GM13977 (cell line): ENCODE measurements at places on chromosomes 13 and 19.

DNA sequence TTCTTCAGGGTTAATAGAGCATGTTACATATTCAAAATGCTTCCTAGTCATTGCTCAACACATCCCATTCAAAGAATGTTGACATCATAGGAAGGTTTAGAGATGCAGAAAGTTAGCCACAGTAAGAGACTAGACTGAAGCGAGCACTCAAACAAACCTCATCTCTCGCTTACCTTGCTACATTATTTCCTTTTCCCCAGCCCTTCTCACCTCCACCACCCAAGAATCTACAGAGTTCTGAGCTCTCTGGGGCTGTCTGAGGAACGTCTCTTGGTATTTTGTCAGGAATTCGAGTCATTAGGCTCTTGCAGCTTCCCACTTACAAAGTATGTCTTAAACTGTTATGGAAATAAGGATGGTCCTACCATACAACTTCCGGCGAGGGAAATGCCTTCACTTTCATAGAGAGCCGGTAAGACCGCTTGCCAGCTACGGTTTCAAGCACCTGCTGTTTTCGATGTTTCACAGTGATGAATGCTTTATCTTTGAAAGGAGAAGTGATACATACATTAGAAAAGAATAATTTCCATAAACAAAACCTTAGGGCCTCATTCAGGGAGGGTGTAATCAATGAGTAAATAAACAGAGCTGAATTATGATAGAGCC lies 65.1 kb downstream of the FLT1 start:
- peak; percentile 50 for DNase-seq

- DNase-seq = no peak
Measured at GRCh38 chr13:94006296-94006695, 473.2 kb downstream of the DCT start.

GRCh38 chr13:38730332-38730731 lies 43.5 kb downstream of the FREM2 start:
- DNase-seq = no peak

DNA sequence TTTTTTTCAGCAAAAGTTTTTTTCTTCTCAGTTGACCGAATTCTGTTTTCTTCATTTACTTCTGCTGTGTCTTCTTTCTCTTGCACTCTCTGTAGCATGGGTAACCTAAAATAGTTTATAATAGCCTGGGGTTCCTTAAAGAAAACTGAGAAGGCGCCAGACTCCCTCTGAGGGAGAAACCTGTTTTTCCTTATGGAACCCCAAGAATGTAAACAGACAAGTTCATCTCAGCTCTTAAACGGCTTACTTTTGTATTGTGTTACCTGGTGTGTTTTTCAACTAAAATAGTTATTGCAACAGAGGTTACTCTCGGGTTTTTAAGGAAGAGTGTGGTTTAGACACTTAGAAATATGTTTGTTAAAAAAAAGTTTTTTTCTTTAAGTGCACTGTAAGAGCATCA lies 23.8 kb upstream of the TM9SF2 start:
- no peak for DNase-seq

DNA sequence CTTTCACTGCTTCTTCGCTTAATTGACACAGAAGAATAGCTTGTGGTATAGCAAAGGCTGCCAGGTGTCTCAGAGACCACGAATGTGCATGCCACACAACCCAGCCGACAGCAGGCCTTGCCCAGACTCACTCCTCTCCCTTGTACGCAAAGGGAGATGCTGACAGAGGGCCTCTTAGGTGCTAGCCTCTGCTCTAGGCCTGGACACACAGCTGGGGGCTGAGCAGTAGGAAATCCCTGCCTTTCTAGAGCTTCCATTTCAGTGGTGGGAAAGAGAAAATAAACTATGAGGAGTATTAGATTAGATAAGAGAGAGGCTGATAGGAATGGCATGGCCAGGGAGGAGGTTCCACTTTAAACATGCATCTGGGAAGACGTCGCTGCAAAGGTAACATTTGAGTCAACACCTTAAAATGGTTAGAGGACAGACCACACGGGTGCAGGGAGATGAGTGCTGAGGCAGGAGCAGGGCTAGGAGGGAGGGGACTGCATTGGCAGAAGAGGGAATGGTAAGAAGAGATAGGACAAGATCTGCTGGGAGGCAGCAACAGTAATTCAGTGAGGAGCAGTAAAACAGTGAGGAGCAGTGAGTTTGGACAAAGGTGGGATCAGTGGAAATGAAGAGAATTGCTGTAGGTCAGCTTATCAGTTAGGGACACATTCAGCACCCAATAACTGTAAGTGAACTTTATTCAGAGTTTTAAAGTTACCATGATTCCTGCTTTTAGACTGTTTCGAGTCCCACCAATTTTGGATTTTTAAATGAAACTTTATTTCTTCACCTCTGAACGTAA lies 100.0 kb downstream of the RNF17 start:
- DNase-seq = no peak

- DNase-seq = peak; percentile 21
Measured at GRCh38 chr13:44374348-44374712, 706 bp downstream of the SERP2 start.

DNA sequence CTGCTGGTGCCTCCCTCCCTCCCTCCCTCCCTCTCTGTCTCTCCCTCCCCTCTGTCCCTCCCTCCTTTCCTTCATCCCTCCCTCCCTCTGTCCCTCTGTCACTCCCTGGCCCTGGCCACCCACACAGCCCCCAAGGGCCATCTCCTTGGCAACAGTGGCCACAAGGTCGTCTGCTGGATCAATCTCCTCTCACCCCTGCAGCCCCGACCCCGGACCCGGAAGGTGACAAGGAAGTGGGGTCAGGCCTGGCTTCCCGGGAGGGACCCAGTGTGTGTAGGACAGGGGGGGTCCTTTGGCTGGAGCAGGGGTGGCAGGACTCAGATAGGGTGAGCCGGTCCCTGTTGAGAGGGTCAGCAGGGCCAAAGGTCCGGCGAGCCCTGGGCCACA lies 21.9 kb upstream of the TCF3 start:
- DNase-seq = no peak

DNA sequence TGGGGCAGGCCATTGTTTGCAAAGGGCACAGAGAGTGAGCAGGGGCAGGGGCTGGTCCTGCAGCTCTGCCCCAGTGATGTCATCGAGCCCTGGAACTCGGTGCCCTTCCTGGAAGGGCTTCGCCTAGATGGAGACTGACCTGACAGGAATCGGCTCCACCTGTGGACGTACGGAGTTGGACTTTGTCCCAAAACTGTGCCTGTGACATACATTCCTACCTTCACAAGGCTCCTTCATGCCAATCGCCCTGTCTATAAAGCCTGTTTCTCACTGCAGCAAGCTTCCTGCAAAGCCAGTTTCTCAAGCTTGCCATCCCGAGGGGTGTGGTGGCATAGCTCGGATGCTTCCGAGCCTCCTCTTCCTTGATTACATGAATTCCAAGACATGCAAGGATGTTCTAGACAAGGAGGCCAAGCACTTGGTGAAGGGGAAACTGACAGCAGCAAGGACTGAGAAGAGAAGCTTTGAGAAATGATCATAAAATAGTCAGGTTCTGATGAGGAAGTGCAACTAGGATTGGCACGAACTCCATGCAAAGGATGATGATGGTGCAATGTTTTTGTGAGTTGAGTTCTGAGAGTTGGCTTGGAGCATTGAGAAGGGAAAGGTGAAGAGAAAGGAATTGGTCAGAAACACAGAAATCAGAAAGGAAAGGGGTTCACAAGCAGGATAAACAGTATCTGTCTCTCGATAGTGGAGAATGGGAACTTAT lies 73.6 kb upstream of the STK24 start:
- DNase-seq = no peak

DNA sequence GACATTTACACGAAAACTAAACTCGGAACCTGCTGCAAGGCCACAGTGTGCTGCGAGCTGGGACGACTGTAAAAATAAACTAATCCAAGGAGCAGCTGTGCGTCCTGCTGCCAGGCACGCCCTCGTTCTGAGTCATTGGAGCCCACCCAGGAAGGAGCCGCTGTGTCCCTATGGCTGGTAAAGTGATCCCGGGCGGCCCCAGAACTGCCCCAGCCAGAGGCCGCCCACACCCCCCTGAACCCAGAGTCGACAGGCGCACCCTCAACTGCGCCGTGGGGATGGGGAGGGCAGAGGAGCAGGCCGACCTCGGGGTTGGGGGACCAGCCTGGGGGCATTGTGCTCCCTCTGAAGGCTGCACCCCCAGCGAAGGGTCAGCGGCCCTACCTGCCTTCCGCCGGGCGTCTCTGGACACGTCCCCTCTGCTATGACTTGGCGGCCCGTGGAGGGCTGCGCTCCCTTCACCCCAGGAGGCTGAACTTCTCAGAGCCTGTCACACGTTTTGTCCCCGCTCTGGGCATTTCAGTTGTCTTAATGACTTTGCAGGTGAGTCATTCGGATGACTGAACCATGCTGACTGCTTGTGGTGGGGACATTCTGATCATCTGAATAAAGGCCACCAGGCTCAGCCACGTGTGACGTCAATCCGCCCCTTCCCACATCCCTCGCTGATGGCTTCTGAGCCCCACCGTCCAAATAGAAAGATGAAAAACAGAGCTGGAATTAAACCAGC lies 42.7 kb downstream of the ADPRHL1 start:
- DNase-seq = no peak
